ENCODE measurements at places on chromosomes 12 and 14.

DNA sequence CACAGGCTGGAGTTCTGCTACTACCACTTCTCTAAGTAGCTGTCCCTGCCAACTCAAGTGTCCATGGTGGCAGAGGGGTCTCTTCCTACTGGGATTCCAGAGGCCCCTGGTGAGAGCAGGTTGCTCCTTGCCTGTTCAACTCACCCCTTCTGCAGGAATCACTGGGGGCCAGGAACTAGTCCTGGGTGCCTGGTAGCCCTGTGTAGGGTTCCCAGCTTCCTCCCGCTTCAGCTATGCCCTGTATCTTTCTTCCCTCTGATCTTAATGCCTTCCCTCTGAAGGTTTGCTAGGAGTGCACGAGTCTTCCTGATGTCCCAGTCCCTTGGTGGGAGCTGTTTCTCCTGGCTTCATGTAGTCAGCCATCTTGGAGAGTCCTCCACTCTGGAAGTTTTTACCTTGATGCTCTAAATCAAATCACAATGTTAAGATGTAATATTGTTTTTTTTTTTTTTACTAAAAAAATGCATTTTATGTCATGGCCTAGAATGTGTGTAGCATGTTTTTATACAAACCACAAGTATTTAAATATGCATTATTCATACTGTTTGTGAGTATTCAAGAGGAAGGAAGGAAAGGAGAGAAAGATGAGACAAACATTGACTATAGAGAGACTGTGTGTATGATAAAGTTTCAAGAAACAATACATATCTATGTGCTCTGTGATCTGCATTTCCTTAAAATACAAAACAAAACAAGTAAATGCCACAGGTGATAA is 54.7 kb downstream of the FRS2 start:
- no peak for DNase-seq

- no peak for DNase-seq
These were observed 135.0 kb upstream of the HIF1A start for GRCh38 chr14:61560323-61560722.

DNA sequence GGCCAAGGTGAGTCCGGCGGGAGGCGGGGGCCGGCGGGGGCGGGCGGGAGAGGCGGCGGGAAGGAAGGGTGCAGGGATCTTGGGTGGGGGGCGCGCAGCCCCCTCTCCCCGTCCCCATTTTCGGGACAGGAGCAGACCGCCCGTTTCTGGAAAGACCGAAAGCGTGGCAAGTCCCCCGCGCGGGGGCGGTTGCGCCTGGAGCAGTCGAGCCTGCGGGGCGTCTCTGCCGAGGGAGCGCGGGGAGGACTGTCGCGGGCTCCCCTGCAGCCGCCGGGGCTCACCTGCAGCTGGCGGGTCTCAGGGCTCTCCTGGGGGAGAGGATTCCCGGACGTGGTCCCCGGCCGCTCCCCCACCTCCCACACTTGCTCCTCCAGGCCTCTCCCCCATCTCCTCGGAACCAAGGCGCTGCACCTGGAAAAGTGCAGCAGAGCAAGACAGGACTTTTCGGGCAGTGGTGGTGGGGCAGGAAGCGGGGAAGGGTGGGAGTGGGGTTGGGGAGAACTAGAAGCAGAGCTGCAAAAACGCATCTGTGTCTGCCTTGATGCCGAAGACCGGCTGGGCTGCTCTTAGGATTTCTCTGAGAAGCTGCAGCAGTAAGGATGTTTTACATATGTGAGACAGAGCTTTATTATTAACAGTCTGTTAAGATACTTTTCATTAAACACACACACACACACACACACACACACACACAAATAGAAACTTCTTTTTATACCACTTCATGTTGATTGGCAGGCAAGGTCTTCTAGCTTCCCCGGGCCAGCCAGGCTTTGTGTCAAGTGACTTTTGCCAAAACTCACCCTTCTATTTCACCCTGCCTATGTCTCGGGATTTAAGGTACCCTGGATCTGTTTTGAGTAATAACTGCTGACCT is 677 bp downstream of the C12orf75 start:
- DNase-seq: no peak

DNA sequence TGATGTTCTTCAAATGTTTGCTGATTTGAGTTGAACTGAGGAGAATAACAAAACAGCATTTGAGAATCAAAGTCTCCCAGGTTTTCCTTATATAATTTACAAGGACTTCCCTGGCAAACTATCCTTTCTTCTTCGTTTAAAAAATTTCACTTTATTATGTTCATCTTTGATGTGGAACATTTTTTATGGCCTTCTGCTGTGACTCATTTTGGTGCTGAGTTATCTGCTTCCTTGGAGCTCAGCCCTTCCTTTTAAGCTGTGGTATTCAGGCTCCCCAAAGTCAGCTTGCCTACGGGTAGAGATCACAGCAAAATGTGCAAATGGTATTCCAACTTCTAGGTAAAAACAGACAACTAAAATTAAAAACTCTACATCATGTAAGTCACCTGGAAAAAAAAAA is 1.4 kb upstream of the ANO4 start:
- DNase-seq: no peak

GRCh38 chr14:63493246-63493645 is 49.9 kb downstream of the PPP2R5E start:
- DNase-seq: no peak

Data from NCI-H1436 treated with DMSO at 0.1 percent for 48 hours (cell line).